Natural killer cell (primary cell): ENCODE measurements at places on chromosomes 5 and 9. TPM values are rescaled to one million over a fixed set of nuclear protein-coding genes. Genes with fewer than 3 reads are reported as not detected.

- H3K4me3 ChIP-seq: no peak overlapping the region
- no peaks in the 10 kb centered on the region for H3K4me1 ChIP-seq
- no peaks in the 10 kb centered on the region for H3K36me3 ChIP-seq
- no peak overlapping the region for H3K27ac ChIP-seq
- peaks cover 2% of the 10 kb centered on the region for H3K27me3 ChIP-seq
These were observed 246.8 kb upstream of the TUT7 start for GRCh38 chr9:86600977-86601376.

GRCh38 chr5:112908854-112909253, 13.2 kb downstream of the REEP5 start:
- H3K27ac ChIP-seq: no peak overlapping the region
- no peaks in the 10 kb centered on the region for H3K27me3 ChIP-seq
- DNase-seq: no peak

DNA sequence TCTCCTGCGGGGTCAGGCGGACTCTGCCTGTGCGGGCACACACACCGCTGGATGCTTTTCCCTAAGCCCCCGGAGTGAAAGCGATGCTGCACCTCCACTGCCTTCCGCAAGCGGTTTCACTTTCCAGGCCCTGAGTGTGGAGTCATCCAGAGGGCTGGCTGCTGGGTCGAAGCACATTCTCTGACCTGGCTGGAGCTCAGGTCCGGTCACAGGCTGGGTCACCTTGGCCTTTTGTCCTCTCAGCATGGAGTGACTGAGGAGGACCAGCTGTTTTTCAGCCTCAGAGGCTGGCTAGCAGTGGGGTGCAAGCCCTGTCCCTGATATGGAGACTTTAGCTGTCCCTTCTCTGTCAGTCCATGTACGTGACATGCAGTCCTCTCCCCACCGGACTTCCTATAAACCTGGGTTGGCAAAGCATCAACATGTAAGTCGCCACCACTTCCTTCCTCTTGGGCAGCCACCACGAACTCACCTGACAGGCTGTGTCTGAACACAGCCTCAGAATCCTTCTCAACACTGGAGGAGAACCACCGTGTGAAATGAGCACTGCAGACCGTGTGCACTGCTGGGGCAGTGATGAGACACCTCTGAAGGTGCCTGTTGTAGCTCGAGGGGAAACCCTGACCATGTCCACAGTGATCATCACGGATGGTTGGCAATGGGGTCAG, 51.3 kb downstream of the GADD45G start:
- DNase-seq: no peak
- no peak overlapping the region for H3K4me3 ChIP-seq
- H3K27ac ChIP-seq: no peak overlapping the region

DNA sequence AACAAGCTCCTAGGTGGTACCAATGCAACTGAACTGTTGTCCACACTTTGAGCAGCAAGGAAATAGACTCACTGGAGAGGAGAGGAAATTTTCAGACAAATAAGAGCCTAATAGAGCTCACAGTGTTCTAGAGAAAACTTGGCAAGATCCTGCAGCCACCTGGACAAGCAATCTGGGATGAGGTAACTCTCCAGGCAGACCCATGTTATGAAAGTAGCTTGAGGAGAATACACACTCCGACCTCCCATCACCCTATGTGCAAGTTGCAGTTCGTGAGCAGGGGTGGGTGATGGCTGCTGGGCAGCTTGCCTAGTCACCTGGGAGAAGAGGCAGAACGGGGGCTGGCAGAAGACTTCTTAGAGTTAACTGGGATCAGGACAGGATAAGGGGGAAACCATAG, 102.2 kb downstream of the KLF4 start:
- H3K4me1 ChIP-seq: no peaks in the 10 kb centered on the region
- H3K36me3 ChIP-seq: no peaks in the 10 kb centered on the region
- no peak overlapping the region for H3K27ac ChIP-seq

DNA sequence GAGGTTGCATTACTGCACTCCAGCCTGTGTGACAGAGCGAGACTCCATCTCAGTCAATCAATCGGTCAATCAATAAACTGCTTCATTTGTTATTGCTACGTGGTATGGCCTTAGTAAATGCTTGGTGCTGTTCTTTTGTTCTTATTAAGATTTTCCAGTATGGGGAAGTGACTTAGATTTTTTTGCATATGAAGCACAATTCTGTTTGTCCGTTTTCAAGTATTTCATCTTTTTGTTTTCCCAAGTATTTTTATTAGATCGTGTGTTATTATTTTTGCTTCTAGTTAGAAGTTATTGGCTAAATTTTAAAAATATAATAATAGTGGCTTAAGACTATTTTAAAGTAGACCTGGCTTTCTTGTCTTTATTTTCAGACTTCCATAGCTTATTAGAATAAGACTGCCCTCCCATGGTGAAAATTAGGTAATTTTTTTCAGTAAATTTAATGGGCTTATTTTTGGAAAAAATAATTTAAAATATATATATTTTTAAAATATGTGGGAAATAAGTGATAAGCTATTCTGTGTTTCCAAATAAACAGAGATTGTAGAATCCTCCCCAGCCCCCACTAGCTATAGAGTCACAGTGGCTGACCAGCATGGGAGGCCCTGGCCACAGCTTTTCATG, 14.7 kb upstream of the OMD start:
- H3K27ac ChIP-seq: no peak overlapping the region
- no peak for DNase-seq
- no peaks in the 10 kb centered on the region for H3K36me3 ChIP-seq
- no peaks in the 10 kb centered on the region for H3K27me3 ChIP-seq
- H3K4me1 ChIP-seq: no peaks in the 10 kb centered on the region

DNA sequence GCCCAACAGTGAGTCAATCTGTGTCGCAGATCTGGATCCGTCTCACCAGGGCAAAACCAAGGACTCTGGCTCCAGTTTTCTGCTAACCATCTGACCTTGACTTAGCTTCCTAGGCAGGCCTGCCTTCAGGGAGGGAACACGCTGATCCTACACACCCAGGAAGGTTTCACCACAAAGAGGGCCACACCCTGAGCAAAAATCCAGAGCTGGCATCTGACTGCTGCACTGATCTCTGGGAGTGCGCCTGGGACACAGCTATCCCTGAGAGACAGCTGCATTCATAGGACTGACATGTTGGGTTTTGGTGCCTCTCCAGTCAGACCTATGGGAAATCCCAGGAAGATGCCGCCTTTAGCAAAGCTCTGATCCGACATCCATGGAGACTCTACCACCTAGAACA, 47.5 kb downstream of the CDK5RAP2 start:
- H3K4me3 ChIP-seq: no peak overlapping the region
- no peak for DNase-seq
- H3K4me1 ChIP-seq: no peaks in the 10 kb centered on the region
- H3K27me3 ChIP-seq: no peaks in the 10 kb centered on the region
- H3K27ac ChIP-seq: no peak overlapping the region
- H3K36me3 ChIP-seq: peaks cover 67% of the 10 kb centered on the region

DNA sequence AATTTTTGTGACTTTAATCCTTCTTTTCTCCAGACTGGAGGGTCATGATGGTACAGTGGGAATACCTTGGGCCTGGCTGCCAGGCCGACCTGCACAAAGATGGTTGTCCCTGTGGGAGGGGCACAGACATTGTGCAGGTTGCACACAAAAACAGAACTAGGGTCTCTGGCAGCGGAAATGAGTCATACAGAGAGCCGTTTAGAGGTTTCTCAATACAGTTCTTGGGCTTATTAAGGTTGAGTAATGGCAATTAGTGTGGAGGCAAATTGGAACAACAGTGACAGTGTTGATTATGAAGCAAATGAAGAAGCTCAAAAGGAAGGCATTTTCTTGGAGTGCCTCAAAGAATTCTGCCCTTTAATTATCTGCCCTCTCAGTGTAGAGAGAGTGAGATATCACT, 173.6 kb downstream of the TENT4A start:
- no peaks in the 10 kb centered on the region for H3K36me3 ChIP-seq
- H3K4me1 ChIP-seq: no peaks in the 10 kb centered on the region
- no peak for DNase-seq
- H3K27me3 ChIP-seq: no peaks in the 10 kb centered on the region
- H3K4me3 ChIP-seq: no peak overlapping the region

GRCh38 chr5:106907979-106908378, 762.8 kb downstream of the EFNA5 start:
- no peak overlapping the region for H3K4me3 ChIP-seq
- no peak for DNase-seq
- H3K27ac ChIP-seq: no peak overlapping the region

GRCh38 chr5:99308131-99308530, 379.3 kb upstream of the CHD1 start:
- no peak overlapping the region for H3K4me3 ChIP-seq
- DNase-seq: no peak
- H3K36me3 ChIP-seq: no peaks in the 10 kb centered on the region

DNA sequence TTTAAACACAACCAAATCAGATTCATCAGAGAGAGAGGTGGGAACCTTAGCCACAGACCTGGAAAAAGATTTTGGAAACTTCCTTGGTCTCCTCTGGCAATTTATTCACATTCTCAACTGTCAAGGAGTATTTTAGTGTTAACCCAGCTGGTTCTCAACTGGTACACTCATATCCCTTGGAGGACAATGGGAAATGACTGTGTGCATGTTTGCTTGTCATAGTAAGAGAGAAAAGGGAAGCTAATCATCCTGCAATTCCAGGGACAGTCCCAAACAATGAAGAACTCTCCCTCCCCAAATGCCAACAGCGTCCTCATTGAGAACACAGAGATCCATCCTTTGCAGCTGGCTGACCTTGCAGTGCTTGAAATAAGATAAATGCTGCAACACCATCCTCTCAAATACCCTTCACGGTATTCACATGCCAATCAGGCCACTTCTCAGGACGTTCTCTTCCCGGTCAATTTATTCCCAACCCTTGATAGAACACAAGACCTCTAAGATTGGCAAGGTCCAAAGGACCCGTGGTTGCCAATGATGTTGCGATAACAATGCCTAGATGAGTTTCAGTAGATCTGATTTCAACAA, 75.5 kb downstream of the EPB41L4B start:
- no peaks in the 10 kb centered on the region for H3K27me3 ChIP-seq
- H3K36me3 ChIP-seq: no peaks in the 10 kb centered on the region
- H3K4me3 ChIP-seq: no peak overlapping the region
- DNase-seq: no peak
- no peaks in the 10 kb centered on the region for H3K4me1 ChIP-seq

DNA sequence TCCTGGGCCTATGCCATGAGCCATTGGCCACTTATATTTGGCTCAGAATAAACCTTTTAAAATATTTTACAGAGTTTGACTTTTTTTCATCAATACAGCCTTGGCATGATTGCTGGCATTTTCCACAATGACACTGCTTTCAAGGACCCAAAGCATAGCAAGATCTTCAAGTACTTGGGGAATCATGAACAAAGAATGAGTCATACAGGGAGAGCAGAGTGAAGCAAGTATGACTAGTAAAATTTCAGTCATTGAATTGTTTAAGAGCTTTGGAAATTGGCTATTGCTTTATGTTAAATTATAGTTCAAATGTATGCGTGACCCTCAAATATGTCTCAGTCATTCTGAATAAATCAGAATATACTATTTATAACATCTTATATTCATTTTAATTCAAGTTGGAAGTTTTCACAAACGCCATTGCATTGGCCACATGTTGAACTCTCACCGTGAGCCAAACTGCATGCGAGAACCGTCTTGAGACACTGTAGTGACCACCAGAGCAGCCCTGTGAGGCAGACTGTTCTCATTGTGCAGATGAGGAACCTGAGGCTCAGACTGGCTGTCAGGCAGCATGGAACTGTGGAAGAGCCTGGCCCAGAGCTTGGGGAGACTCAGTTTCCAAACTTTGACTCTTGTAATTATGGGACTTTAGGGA, 52.9 kb downstream of the GDNF start:
- DNase-seq: no peak
- H3K27ac ChIP-seq: no peak overlapping the region
- no peaks in the 10 kb centered on the region for H3K36me3 ChIP-seq
- no peaks in the 10 kb centered on the region for H3K4me1 ChIP-seq

DNA sequence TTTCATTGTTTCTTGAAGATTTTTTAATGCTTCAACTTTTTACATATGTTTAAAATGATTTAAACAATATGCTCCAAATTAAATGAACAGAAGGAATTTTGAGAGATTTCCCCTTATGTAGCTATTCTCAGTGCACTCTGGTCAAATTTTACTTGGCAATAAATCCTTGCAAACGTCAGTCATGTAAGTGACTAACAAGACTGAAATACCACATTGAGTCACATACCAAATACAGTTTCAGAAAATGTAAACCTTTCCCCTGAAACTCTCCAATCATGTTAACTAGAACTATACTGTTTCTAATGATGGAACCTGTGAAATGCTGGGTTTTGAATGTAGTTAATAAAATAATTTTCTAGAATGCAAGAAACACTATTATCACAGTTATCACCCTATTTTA, 29.6 kb downstream of the SAR1B start:
- no peaks in the 10 kb centered on the region for H3K4me1 ChIP-seq
- no peak overlapping the region for H3K27ac ChIP-seq
- no peak for DNase-seq
- no peaks in the 10 kb centered on the region for H3K27me3 ChIP-seq
- peaks cover 36% of the 10 kb centered on the region for H3K36me3 ChIP-seq

GRCh38 chr9:86577420-86578333, 223.5 kb upstream of the TUT7 start:
- H3K4me3 ChIP-seq: no peak overlapping the region
- H3K27ac ChIP-seq: no peak overlapping the region
- H3K27me3 ChIP-seq: no peaks in the 10 kb centered on the region
- no peaks in the 10 kb centered on the region for H3K36me3 ChIP-seq

- DNase-seq: no peak
- no peaks in the 10 kb centered on the region for H3K4me1 ChIP-seq
- no peaks in the 10 kb centered on the region for H3K36me3 ChIP-seq
- H3K27me3 ChIP-seq: peaks cover 2% of the 10 kb centered on the region
- H3K27ac ChIP-seq: no peak overlapping the region
These were observed 126.7 kb downstream of the FOXD1 start for GRCh38 chr5:73321757-73322436.

GRCh38 chr5:127961763-127962145, 121.8 kb upstream of the SLC12A2 start:
- no peaks in the 10 kb centered on the region for H3K36me3 ChIP-seq
- DNase-seq: no peak
- H3K27me3 ChIP-seq: no peaks in the 10 kb centered on the region
- H3K4me1 ChIP-seq: no peaks in the 10 kb centered on the region
- H3K4me3 ChIP-seq: no peak overlapping the region

- H3K4me1 ChIP-seq: no peaks in the 10 kb centered on the region
- H3K36me3 ChIP-seq: no peaks in the 10 kb centered on the region
- no peaks in the 10 kb centered on the region for H3K27me3 ChIP-seq
- H3K4me3 ChIP-seq: no peak overlapping the region
- DNase-seq: no peak
- no peak overlapping the region for H3K27ac ChIP-seq
These were observed 45.6 kb upstream of the N4BP3 start for GRCh38 chr5:178067755-178068154.

DNA sequence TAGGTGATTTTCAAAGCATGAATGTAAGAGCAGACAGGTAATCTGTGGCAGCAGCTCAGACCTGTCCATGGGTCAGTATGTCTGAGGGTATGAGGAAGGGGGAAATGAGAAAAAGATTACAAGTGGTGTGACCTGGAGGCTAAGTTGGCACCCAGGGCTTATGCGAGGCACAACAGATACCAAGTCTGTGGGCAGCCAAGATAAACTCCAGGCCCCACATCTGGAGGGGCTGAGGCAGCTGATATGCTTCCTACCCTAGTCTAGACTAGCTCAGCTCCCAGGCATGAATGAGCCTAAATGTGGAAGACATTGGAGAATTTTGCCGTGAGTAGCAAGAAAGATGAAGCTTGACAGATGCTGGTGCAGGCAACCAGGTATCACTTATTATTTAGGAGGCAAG, 151.7 kb downstream of the PIK3R1 start:
- H3K27ac ChIP-seq: no peak overlapping the region
- H3K36me3 ChIP-seq: no peaks in the 10 kb centered on the region
- peaks cover 15% of the 10 kb centered on the region for H3K4me1 ChIP-seq
- H3K27me3 ChIP-seq: no peaks in the 10 kb centered on the region

The CLIC3 gene
- total RNA-seq: 286 TPM

The ZNF474 gene
- total RNA-seq: not detected

The CCNB1 gene
- total RNA-seq: 2.8 TPM

The PCDHGB6 gene
- total RNA-seq: 2.1 TPM

The RAPGEF6 gene
- 42.1 TPM for total RNA-seq

The IRGM gene
- 2.4 TPM for total RNA-seq

The SPINK13 gene
- not detected for total RNA-seq
